ENCODE measurements at places on chromosomes 12 and 14. TPM values are rescaled to one million over a fixed set of nuclear protein-coding genes. Genes with fewer than 3 reads are reported as not detected.

Gene CLEC1B
- not detected for total RNA-seq

Gene DNAH10
- total RNA-seq, result 0.19 TPM

Gene GPD1
- total RNA-seq, result 0.10 TPM

Gene AQP2
- total RNA-seq, result not detected

Gene SLC35F4
- not detected for total RNA-seq

Gene DNAJC22
- total RNA-seq, result not detected

Data from activated CD4-positive, alpha-beta memory T cell treated with anti-CD3 and anti-CD28 coated beads for 36 hours (primary cell).